ENCODE measurements at places on chromosomes 2 and 18. TPM values are rescaled to one million over a fixed set of nuclear protein-coding genes. Genes with fewer than 3 reads are reported as not detected.

The AGXT gene
- not detected for total RNA-seq

The PTH2R gene
- not detected for total RNA-seq

The TEX44 gene
- not detected for total RNA-seq

The LOXL3 gene
- 76.8 TPM for total RNA-seq

The RBM43 gene
- total RNA-seq, result 2.6 TPM

The CNTNAP5 gene
- not detected for total RNA-seq

The EFEMP1 gene
- total RNA-seq, result 5,147 TPM

The GPR39 gene
- total RNA-seq, result 0.90 TPM

The KCNS3 gene
- total RNA-seq, result 7.6 TPM

The UCN gene
- 4.5 TPM for total RNA-seq

The CNDP2 gene
- total RNA-seq, result 66.6 TPM

The PDIA6 gene
- 396 TPM for total RNA-seq

The MYL1 gene
- total RNA-seq, result not detected

The ITPRIPL1 gene
- not detected for total RNA-seq

The C2orf80 gene
- not detected for total RNA-seq

The WDSUB1 gene
- 2.7 TPM for total RNA-seq

The GALNT5 gene
- 4.2 TPM for total RNA-seq

The ONECUT2 gene
- total RNA-seq, result not detected

The SPR gene
- total RNA-seq, result 22.7 TPM

The KCNJ13 gene
- total RNA-seq, result not detected

The SCN9A gene
- total RNA-seq, result 1.3 TPM

The TMEM169 gene
- 0.65 TPM for total RNA-seq

The RIT2 gene
- not detected for total RNA-seq

The STARD6 gene
- not detected for total RNA-seq

The SP5 gene
- total RNA-seq, result not detected

The RPE gene
- total RNA-seq, result 60.1 TPM

The ALLC gene
- total RNA-seq, result not detected

The HYCC2 gene
- 2.9 TPM for total RNA-seq

The SETBP1 gene
- total RNA-seq, result 1.4 TPM

Data from cardiac atrium fibroblast (primary cell).